ENCODE measurements at places on chromosomes 6 and 20. TPM values are rescaled to one million over a fixed set of nuclear protein-coding genes. Genes with fewer than 3 reads are reported as not detected.

The C6orf118 gene
- total RNA-seq = not detected

The FBXO30 gene
- total RNA-seq = 9.0 TPM

DNA sequence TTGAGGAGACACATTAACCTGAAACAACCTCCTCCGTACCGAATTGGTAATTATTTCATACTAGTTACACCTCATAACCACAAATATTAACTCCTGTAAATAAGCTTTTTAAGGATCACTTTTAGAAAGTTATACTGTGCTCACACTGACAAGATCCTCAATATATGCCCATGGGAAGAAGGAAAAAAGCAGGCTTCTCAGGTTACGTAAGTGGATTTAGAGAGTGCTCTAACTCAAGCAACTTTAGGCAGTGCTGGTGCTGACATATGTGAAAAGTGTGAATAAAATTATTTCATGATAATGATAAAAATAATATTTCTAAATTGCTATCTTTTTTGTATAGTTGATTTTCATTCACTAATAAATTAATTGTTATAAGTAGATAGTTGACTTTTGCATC, 76.1 kb downstream of the PRKN start:
- no peak for DNase-seq

The DUSP15 gene
- 23.5 TPM for total RNA-seq

DNA sequence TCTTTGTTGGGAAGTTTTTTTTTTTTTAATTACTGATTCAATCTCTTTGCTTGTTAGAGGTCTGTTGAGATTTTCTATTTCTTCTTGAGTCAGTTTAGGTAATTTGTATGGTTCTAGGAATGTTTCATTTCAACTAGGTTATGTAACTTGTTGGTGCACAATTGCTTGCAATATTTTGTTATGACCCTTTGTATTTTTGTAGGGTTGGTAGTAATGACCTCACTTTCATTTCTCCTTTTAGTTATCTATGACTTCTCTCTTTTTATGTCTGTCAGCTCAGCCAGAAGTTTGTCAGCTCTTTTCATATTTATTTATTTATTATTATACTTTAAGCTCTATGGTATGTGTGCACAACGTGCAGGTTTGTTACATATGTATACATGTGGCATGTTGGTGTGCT, 51.1 kb upstream of the SLC24A3 start:
- no peak for DNase-seq

DNA sequence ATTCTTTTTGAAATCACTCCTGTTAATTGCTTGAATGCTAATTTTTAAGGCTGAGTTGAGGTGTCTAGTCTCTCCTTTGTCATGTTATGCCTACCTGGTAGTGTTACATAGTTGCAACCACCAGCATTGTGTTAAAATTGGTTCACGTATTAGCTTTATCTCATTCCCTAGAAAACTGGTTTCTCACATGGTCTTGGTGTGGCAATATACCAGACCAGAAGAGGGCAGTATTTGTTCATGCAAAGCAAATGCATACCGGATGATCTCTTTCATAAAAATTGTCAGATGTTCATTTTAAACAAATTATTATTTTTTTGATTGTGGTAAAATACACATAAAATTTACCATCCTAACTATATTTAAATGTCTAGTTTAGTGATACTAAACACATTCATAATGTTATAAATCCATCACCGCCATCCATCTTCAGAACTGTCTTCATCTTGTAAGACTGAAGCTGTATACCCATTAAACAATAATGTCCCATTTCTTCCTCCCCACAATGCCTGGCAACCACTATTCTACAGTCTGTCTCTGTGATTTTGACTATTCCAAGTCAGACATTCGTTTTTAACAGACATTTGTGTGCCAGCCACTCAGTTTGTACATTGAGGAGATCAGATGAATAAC, 92.8 kb downstream of the ATRN start:
- peak; percentile 66 for DNase-seq

The BEND6 gene
- total RNA-seq = 1.2 TPM

The KCNK5 gene
- total RNA-seq = 11.4 TPM
